CD8-positive, alpha-beta memory T cell (primary cell): ENCODE measurements at places on chromosomes 2 and 18. TPM values are rescaled to one million over a fixed set of nuclear protein-coding genes. Genes with fewer than 3 reads are reported as not detected.

The THUMPD2 gene
- total RNA-seq: 15.1 TPM

DNA sequence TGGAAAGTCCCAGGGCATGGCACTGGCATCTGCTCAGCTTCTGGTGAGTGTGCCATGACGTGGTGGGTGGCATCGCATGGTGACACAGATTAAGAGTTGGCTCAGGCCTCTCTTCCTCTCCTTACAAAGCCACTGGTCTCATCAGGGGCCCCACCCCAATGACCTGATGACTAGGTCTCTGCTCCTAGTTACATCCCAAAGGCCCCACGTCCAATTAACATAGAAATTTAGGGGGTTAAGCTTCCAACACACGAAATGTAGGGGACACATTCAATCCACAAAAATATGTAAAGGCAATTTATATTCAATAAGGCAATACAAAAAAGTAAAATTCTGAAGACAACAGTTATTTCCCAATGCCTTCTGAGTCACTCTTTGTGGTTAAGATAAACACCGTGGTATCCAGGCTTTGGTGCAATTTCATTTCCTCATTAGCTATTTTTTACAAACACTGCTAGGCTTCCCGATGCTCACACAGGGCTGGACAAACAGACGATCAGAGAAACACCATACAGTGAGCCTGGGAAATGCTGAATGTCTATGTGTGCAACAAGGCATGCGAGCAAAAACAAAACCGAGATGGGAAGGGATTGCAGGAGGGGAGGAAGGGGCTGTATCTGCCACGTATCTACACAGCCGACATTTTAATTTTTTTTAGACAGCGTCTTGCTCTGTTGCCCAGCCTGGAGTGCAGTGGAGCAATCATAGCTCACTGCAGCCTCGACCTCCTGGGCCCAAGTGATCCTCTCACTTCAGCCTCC lies 67.2 kb downstream of the MBP start:
- DNase-seq: no peak

DNA sequence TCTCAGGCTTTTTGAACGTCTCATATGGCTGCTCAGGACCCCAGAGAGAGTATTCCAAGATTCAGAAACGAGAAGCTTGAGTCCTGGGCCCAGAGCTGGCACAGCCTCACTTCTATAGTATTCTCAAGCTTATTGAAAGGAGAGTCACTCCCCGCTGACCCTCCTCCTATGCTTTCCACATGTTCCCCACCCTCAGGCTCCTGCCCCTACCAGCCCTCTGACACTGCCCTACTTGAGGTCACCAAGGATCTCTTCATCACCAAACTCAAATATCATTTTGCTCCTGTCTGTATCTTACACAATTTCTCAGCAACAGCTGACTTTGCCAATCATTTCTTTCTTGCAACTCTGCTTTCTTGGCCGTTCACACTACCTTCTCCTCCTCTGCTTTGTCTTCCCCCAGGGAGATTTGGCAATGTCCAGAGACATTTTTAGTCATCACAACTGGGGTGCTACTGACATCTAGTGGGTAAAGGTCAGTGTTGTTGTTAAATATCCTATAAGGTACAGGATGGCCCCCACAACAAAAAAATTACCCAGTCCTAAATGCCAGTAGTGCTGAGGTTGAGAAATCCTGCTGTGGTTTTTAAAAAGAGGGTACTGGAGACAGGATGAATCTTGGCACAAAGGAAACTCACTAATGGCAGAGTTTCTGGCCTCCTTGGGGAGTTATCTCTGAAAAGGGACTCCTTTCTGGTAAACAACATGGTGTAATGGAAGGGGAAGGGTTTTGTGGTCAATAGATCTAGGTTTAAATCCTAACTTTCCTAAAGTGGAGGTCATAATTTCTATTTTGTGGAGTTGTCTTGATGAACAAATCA lies 26.9 kb upstream of the INSIG2 start:
- no peak for DNase-seq

- no peak for DNase-seq
Measured at GRCh38 chr2:930935-931334, 19.7 kb upstream of the SNTG2 start.

The LONRF2 gene
- 0.20 TPM for total RNA-seq

DNA sequence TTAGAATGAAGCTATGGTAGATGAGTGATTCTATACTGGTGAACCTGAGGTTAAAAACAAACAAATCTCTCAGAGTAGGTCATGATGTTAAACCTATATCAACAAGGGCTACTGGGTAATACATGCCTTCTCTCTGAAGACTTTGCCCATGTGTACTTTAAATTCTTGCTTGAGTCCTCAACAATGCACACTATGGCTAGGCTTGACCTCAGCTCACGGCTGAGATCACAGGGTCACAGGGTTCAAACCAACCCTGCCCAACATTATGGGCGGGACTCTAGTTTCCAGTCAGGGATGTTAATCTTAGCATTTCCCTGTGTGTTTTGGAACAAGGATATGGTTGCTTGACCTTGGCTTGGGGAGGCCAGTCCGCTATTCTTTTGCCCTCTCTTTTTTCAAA lies 7.7 kb downstream of the CD28 start:
- no peak for DNase-seq

GRCh38 chr2:74583504-74583903 lies 29.0 kb downstream of the DOK1 start:
- DNase-seq: no peak

The ATP6V1B1 gene
- total RNA-seq: not detected

GRCh38 chr2:110994250-110994961 lies 126.3 kb upstream of the BCL2L11 start:
- no peak for DNase-seq

The GALNT14 gene
- 0.62 TPM for total RNA-seq

DNA sequence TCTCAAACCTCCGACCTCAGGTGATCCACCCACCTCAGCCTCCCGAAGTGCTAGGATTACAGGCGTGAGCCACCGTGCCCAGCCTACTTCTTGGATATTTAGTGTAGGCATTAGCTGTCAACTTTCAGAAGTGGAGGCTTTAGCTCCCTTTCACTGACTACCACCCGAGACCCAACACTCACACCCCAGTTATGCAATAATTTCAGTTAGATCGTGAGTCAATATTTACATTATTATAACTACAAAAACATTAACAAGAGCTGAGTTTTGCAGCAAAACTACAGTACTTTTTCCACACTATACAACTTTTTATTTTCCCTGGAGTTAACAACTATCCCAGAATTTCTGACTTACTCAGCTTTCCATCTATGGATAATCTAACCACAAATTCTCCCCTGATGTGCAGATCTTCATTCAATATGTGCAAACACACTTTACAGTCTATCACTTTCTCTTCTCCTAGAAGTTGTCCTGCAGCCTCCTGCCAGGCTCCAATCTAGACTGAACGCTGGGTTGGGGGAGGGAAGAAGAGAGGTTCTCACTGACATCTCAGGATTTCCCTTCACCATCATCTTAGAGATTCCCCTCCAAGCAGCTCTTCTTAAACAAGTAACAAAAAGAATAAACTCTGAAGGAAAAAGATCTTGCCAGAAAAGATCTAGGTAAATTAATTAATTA lies 10.1 kb downstream of the TBC1D8 start:
- DNase-seq: no peak

The FBXO36 gene
- total RNA-seq: 0.95 TPM

GRCh38 chr2:46900381-46900780 lies 15.2 kb downstream of the MCFD2 start:
- no peak for DNase-seq

- DNase-seq: no peak
Measured at GRCh38 chr2:8289111-8289510, 392.7 kb upstream of the ID2 start.

DNA sequence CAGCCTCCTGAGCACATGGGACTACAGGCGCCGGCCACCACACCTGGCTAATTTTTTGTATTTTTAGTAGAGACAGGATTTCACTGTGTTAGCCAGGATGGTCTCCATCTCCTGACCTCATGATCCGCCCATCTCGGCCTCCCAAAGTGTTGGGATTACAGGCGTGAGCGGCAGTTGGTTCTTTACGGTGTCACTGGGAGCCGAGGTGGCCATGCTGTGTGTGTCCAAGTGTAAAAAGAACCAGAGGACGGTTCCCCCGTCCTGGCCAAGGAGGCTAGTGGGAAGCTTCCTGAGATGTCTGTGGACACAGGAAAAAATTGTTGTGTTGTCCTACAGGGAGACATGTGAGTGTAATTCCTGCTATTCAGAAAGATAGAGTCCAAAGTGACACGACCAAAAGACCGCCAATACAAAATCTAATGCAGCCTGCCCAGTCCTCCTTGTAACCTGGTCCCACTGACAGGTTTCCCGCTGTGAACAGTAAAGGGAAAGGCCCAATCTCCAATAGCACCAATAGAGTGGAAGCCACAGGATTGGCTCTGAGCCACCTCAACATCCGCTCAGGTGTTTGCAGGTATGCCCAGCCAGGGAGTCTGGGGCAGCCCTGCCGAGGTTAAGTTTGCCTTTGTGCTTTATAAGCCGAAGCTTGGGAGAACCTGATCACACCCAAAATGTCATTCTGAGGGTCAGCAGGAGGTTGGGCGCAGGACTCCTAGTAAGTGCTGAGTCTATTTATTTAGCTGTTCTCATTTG lies 40.6 kb downstream of the NCK2 start:
- no peak for DNase-seq

DNA sequence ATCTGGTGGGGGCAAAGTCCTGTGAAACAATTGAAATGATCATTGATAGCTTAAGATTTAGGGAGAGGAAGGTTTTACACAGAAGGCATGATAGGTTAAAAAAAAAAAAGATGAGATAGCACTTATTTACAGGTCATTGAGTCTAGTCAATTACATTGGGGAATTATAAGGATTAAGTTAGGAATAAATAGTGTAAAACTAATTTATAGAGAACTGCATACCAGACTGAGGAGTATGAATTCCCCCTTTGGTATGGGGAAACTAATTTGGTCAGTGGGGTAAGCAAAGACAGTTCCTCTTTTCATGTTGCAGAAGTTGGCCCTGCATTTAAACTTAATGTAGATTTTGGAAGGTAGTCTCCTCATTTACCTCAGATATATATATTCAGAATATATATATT lies 10.8 kb downstream of the GLS start:
- no peak for DNase-seq

The ELOA2 gene
- total RNA-seq: not detected

DNA sequence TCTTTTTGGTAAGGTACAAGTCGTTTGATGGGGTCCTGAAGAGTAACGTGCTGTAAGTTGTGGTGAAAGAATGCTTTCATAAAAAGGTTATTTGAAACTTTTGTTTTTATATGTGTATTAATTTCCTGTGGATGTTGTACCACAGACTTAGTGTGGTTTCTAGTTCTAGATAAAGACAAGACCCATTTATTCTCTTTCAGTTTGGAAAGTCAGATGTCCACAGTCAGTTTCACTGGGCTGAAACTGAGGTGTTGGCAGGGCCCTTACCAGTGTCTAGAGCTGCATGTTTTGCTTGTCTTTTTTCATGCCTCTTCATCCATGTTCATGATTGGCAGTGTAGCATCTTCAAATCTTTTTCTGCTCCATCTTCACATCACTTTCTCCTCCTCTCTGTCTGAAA lies 22.1 kb upstream of the DOCK10 start:
- DNase-seq: no peak

GRCh38 chr2:166074430-166074829 lies 53.4 kb downstream of the SCN1A start:
- DNase-seq: no peak

The APCDD1 gene
- not detected for total RNA-seq

DNA sequence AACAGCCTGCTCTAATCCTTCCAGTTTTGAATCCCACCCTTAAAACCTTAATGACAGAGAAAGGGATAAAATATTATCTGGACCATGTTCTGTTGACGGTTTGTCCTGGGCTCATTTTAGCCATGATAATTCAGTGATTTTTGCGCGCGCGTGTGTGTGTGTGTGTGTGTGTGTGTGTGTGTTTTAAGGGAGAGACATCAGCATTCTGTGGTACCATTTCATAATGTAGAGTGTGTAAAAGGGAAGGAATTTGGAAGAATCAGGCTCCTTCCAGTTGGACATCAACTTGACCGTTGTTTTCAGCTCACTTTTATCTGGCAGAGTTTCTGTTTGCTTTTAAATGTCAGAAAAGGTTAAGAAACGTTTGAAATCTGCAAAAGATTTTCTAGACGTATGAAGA lies 535.5 kb downstream of the TNS1 start:
- no peak for DNase-seq

The TEX44 gene
- total RNA-seq: not detected

GRCh38 chr2:6523476-6523875 lies 342.2 kb downstream of the CMPK2 start:
- DNase-seq: no peak

GRCh38 chr2:226733189-226733858 lies 66.3 kb downstream of the IRS1 start:
- no peak for DNase-seq

DNA sequence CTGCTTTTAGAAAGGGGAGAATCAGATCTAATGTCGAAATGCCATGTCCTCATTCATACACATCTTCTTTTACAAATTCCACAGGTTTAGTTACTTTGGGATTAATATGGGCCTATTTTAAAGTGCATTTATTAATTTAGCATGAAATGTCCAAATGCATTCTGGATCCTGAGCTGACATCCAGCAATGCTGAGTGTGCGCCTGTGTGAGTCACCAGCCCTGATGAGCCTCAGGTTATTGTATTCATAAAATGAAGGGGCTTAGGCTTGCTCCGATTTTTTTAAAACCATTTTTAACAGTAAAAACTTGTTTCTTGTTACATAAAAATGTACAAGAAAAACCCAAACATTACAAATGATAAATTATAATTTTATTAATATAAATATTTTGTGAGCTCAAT lies 94.1 kb downstream of the SH3YL1 start:
- no peak for DNase-seq

The RAX gene
- total RNA-seq: not detected

- no peak for DNase-seq
Measured at GRCh38 chr18:13538630-13539029, 187.7 kb downstream of the FAM210A start.

DNA sequence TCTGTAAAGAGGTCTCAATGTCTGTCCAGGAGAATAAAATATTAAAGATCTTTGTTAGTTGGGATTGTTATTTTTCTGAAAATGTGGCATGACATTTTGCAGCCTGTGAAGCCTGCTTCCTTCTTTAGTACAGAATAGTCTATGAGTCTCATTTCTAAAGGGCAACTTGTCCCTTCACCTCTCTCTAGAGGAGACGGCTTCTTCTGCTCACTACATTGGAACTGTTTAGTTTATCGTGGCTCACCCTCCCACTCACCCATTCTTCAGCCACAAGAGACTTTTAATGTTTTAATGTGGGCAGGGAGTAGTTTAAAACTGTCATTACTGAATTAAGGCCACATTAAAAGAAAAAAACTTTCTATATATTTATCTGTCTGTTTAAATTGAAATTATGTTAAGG lies 161.0 kb downstream of the BARD1 start:
- DNase-seq: no peak

The ASB18 gene
- total RNA-seq: not detected

The STPG4 gene
- not detected for total RNA-seq

The CFC1 gene
- not detected for total RNA-seq

DNA sequence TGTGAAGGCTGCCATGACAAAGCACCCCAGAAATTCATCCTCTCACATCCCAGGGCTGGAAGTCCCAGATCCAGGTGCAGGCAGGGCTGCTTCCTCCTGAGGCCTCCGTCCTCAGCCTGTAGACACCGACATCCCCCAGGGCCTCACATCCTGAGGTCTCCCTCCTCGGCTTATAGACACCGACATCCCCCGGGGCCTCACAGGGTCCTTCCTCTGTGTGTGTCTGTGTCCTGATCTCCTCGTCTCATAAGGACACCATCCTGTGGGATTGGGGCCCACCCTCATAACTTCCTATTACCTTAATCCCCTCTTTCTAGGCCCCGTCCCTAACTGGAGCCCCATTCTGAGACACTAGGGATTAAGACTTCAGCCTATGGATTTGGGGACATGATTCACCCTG lies 92.0 kb upstream of the SNTG2 start:
- DNase-seq: no peak

- no peak for DNase-seq
Measured at GRCh38 chr2:205658068-205658467, 24.2 kb upstream of the NRP2 start.

The C1GALT1C1L gene
- not detected for total RNA-seq
